Left ventricle myocardium superior (tissue), 1 donor: ENCODE measurements at places on chromosomes 11 and 22. TPM values are rescaled to one million over a fixed set of nuclear protein-coding genes. Genes with fewer than 3 reads are reported as not detected.

- DNase-seq, result peak; percentile 43
Observed at GRCh38 chr22:36419177-36419911, 31.6 kb upstream of the MYH9 start.

GRCh38 chr11:35318309-35318708, 101.0 kb downstream of the SLC1A2 start:
- DNase-seq, result no peak

GRCh38 chr11:9905501-9905951, 241.6 kb downstream of the SWAP70 start:
- no peak for DNase-seq

- no peak for DNase-seq
Observed at GRCh38 chr11:72331761-72332160, 87.8 kb upstream of the PHOX2A start.

- no peak for DNase-seq
Observed at GRCh38 chr11:65698205-65698604, 13.8 kb upstream of the KAT5 start.

GRCh38 chr11:122375687-122376399, 259.8 kb upstream of the BLID start:
- no peak for DNase-seq

DNA sequence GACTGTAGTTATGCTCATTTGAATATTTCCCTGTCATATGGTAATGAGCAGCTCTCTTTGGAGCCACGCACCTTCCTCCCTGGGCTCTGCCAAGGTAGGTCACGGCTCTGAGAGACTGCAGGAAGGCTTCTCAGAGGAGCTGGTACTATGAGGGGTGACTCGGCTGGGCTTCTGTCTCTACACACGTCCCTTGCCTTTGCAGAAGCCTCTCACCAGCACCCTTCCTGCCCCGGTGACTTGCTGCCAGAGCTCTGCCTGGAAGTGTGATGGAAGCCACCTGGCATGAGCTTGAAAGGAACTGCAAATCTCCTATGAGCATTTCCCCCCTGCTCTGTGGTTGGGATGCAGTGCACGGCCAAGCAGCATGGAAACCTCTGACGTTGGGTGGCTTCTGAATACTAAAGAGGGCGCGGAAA, 74.2 kb downstream of the KIRREL3 start:
- DNase-seq, result no peak

GRCh38 chr11:132099692-132100091, 729.3 kb downstream of the NTM start:
- DNase-seq, result peak; percentile 48

DNA sequence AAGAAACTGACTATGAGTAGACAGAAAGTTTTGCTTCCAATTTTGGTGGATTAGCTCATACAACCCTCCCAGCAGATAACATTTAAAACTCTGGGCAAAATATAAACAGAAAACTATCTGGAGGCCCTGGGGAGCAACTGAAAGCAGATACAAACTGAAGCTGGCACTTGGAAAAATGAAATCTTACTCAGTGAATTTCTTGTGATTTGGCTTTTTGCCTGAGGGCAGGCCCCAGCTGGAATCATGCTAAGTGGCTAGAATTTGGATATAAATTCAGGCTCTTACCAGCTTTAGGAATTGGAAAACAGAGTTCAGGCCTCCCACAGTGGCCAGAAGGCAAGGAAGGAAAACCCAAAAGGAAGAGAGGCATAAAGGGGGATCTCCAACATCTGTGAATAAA, 85.8 kb downstream of the EFCAB6 start:
- no peak for DNase-seq

Gene NXPE4
- total RNA-seq, result not detected

- peak; percentile 73 for DNase-seq
Observed at GRCh38 chr11:107799218-107799859, 59.2 kb downstream of the SLC35F2 start.

- DNase-seq, result no peak
Observed at GRCh38 chr11:131533998-131534397, 163.6 kb downstream of the NTM start.

GRCh38 chr22:30370641-30371230, 13.9 kb downstream of the CCDC157 start:
- no peak for DNase-seq

Gene NLRP14
- not detected for total RNA-seq

GRCh38 chr11:46162700-46163099, 41.4 kb upstream of the PHF21A start:
- no peak for DNase-seq

Gene BAIAP2L2
- 0.15 TPM for total RNA-seq

- DNase-seq, result no peak
Observed at GRCh38 chr11:57763568-57763967, 2.0 kb downstream of the CTNND1 start.

Gene SAA4
- not detected for total RNA-seq

DNA sequence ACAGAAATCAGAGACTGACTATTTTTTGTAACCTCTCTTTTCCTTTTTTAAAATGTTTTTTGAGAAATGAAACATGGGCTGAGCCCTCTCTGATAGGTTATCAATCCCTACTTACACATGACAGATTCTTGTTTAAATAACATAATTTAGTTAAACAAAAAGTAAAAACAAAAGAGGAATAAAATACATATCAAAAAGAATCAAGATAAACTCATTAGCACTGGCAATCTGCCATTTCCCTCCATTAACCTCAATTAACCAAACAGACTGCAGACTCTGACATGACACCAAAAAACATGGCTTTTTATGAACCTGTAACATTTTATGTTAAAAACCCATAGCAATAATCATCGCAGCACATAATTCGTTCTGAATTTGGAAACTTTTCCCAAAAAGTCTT, 284.4 kb upstream of the MTNR1B start:
- DNase-seq, result no peak

Gene FGF3
- not detected for total RNA-seq

DNA sequence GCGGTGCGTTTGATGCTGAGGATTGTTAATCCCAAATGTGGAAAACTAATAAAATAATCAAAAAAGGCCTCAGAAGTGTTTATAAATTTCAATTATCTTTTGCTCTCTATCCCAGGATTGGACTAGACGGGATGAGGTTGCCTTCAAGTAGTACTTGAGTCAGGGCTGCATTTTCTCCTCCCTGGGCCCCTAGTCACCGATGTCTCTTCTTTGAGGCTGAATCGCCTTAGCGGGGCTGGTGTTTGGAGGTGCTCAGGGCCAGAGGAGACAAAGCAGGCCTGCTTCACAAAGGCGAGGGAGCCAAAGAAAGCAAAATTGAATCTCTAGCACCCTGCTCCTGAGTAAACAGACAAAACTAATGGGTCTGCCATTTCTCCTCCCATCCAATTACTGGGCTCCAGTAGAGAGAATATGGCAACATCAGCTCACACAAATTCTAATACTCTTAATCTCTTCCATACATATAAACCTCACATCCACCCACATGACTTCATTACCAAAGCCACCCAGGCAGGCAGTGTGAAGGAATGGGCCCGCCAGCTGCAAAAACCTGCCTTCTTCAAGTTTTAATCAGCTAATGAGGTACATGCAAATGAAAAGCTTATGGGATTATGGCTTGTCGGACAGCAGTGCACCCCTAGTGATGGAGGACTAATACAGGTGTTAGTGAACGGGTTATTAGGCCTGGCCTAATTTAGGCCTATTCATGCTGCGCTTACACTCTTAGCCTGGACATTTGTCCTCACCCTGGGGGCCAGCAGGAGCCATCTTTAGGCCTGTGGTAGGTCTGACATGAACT, 52.7 kb upstream of the HTATIP2 start:
- no peak for DNase-seq

- DNase-seq, result no peak
Observed at GRCh38 chr11:34613015-34613414, 7.9 kb upstream of the EHF start.

DNA sequence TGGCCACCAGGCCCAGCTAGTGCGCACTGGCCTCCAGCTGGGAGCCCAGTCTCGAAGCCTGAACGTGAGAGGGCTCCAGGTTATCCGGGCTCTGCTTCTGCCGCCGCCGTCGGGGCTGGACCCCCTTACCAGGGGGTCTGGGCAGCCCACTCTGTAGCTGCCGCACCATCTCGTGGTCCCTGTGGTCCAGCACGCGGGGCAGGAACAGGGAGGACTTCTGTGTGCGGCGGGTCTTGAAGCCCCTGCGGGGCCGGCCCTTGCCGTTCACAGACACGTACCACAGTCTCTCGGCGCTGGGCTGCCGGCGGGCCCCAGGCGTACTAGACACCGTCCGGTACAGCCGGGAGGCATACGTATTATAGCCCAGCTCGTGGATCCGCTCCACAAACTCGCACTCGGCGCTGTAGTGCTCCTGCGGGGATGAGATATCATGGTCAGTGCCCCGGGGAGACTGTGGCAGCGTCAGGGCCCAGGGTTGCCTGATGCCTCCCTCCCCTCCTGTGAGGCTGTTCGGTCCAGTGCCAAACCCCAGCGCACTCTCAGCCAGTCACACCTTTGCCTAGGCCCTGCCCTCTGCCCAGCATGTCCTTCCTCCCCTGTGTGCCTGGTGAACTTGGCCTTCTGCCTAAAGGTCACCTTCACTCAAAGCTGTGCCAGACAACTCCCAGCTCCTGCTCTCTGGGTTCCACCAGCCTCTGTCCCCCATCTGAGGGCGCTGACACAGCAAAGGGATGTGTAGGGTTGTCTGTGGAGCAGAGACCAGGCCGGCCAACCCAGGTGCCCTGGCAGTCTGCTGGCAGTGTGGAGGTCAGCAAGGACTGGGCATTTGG, 8.7 kb downstream of the FGF3 start:
- DNase-seq, result no peak
